ENCODE measurements at places on chromosomes 2 and 18.

DNA sequence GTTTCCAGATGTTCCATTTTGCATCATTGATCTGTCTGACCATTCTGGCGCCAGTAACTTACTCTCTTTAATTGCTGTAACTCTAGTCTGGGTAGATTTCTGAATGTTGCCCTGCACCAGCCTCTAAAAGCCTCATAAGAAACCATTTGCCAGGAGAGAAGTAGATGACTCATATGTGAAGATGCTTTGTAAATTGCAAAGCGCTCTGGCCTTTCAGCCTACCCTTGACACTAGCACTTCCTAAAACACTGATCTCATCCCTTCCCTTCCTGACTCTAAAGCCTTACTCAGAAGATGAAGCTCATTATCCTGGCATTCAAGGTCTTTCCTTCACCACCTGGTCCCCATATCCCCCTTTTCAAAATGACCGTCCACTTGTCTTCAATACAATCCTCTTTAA lies 193.2 kb upstream of the MEX3C start:
- no peak for DNase-seq

- DNase-seq: no peak
These were observed 300.0 kb upstream of the PIK3C3 start for GRCh38 chr18:41655074-41655473.

DNA sequence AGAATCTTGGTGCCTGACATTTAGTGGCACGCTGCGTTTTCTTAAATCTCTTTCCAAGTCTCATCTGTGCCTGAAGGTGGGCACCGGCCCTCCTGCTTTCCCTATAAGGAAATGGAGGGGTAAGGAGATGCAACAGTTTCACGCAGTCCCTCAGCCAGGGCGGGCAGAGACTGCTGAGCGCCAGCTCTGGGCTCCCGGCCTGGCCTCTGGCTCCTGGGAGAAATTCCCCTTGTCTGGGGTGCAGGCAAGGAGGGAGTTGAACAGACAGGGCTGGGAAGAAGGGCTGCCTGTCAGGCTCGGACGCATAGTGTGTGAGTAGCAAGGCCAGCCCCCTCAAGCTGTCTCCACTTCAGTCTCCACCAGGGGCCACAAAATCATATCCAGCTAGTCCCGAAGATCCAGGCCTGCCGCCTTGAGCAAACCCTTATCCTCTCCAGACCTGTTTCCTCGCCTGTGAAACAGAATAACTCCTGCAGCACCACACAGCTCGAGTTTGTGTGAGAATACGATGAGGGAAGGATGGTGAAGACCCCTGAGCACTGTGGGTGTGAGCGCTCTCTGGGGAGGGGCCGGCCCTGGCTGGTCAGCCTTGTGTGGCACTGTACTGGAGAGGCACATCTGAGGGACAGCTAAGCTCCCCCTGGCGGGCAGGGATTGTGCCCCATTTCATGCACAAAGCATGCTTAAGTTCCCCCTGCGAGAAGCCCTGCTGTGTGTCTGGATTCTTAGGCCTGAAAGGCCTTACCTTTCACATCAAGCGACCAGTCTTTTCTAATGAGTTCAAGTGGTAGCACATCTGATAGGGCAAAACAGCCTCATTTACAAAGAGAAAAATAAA lies 33.8 kb downstream of the SDC1 start:
- no peak for DNase-seq

GRCh38 chr18:22165603-22166068 lies 3.8 kb upstream of the GATA6 start:
- DNase-seq: no peak

DNA sequence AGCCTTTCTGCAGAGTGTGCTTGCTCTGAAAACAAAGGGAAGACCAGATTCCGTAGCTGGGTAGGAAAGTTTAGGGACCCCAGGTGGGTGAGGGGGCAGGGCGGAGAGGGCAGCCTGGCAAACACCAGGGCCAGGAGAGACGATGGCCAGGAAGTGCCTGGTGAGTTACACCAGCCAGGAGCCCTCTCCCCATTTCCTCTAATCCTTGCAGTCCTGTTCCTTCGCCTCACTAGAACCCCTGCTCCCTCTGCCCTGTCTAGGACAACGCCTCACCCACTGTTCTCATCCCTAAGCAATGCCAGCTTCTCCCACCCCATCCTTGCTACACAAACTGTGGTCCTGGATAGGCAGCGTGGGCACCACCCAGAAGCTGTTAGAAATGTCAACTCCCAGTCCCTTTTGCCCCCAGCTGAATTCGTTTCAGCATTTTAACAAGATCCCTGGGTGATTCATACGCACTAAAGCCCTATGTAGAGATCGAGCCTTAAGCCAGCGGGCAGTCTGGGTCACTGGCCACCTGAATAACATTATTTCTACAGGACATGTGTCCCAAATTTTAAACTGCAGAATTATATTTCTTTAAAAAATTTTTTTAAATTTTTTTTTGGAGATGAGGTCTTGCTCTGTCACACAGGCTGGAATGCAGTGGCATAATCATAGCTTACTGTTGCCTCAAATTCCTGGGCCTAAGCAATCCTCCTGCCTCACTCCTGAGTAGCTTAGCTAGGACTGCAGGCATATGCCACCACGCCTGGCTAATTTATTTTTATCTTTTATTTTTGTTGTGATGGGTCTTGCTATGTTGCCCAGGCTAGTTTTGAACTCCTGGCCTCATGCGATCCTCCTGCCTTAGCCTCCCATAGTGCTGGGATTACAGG lies 10.9 kb downstream of the WIPF1 start:
- no peak for DNase-seq

GRCh38 chr2:168712053-168712452 lies 90.4 kb upstream of the NOSTRIN start:
- no peak for DNase-seq

DNA sequence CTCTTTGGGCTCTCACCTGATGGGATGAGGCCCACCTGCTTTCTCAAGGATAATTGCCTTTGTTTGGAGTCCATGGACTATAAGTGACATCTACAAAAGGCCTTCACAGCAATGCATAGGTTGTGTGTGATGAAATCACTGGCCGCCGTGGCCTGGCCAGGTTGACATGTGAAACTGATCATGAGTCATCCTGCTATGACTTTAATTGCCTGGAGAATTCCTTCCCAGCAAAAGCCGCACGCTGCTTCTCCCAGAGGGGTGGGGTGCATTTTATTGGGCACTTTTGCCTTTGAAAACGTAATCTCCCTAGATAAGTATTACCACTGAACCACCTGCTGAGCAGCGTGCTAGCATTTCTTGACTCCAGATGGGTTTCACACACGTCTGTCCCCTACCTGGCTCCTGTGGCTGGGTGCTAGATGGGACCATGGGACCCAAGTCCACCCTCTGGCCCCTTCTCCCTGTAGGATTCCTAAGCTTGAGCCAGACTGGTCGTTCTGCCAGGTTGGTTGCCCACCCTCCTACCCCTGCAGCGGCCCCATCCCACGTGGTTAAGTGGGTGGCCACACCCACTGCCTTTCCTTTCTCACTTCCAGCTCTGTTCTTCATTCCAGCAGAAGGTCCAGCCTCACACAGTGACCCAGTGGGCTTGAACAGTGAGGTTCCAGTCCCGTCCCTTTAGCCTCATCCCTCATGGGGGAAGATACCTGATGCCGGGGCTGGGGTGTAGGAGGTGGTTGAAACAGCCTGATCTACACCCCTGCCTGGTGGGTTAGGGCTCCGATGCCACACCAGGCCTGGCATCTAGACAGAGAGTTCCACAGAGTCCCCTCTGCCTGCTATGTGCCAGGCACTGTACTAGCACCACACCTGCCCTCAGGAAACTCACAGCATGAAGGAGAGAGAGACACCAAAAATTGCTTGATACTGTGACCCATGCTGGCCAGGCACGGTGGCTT lies 89.6 kb downstream of the GBX2 start:
- no peak for DNase-seq

DNA sequence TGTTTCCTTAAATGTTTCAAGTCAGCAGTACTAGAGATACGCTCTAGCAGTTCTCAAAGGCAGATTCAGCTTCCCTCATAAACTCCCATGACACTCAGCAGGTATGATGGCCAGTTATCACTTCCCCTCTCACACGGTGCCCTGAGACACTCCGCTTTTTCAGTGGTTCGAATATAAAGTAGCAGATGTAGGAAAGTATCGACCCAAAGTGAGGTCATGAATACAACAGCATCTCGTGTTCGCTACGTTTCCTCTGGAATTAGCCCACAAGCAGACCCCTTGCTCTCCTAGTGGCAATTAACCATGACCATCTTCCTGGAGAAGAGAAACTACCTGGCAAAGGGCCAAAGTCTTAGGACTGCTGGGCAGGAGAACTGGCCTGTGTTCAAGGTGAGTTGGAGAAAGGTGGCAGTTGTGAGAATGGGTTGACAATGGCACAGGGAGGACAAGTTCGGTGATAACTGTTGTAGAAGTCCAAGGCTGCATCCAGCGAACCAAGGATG lies 9.3 kb upstream of the AGBL5 start:
- DNase-seq: no peak

GRCh38 chr2:216111122-216111521 lies 2.0 kb downstream of the XRCC5 start:
- no peak for DNase-seq

DNA sequence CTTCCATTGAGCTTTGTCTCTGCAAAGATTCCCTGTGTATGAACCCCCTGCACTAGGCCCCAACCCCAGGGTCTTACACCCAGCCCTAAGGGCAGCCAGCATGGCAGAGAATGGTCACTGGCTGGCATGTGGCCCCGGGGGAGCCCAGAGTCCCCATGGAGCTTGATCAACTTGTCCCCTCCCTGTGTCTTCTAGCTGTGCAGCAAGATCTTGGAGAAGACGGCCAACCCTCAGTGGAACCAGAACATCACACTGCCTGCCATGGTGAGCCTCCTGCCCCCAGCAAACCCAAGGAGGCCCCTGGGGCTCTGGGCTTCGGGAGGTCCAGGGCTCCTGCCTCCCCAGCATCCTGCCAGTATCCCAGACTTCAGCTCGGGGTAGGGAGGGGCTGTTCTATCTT lies 81.5 kb downstream of the DYSF start:
- no peak for DNase-seq

GRCh38 chr2:142734770-142735169 lies 142.7 kb upstream of the KYNU start:
- no peak for DNase-seq

DNA sequence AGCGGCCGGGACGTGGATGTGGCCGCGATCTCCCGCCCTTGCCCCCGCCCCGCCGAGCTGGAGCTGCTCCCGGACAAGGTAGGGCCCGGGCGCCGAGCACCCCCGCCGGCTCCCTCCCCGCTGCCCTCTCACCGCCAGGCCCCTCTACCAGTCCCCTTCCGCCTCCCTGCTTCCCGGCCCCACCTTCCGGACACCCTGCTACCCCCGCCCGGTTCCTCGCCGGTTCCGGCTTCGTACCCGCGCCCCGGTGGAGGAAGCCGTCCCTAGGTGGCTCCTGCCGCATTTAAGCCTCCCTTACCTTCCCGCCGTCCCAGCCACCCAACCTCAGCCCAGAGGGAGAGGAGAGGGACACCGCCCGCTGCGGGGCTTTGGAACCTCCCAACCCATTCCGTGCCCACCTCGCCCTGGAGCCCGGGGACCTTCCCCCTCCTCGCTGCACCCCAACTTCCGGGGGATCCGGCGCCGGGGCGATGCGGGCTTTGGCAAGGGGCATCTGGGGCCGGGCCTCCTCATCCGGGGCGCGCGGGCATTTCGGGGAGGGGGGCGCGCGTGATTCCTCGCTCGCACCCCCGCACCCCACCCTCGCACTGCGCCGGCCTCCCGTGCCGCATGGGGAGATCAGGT lies 475 bp downstream of the B3GNT2 start:
- peak; percentile 57 for DNase-seq

GRCh38 chr18:63299837-63300745 lies 19.5 kb downstream of the BCL2 start:
- DNase-seq: no peak

DNA sequence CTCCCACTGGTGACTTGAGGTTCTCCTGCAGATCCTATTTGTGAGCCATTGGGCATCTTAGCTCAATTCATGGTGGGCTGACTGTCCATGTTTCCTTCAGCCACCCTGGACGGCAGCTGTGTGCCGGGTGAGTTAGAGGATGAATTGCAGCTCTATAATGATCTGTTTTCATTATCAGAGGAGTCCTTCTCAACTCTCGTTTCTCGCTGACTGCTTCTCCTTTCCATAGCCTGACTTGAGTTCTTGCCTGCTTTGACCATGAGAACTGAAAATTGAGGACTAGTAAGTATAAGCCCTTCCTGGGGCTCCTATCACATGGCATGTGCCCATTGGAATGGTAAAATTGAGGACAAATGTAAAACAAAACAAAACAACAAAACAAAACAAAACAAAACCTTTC lies 121.8 kb downstream of the CDC42EP3 start:
- DNase-seq: no peak

GRCh38 chr2:181334158-181334826 lies 122.9 kb upstream of the ITGA4 start:
- DNase-seq: no peak

GRCh38 chr18:36527051-36527450 lies 229.5 kb downstream of the FHOD3 start:
- no peak for DNase-seq

DNA sequence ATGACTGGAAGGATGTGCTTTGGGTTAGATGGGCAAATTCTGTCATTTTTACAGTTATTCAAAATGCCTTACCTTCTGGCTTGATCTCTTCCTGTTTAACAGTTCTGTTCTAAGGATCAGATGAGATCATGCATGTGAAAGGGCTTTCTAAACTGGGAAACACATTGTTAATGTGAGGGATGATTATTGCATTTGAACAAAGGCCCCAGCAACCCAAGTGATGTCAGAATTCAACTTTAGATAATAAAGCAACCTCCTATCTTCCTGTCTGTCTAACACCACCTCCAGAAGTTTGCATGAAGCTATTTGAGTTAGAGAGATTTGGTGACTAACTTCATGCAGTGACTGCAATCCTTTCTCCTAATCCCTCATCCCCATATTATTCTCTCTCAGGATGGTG lies 77.8 kb upstream of the B3GNT2 start:
- no peak for DNase-seq

GRCh38 chr18:8140841-8141501 lies 468.3 kb upstream of the RAB12 start:
- no peak for DNase-seq

DNA sequence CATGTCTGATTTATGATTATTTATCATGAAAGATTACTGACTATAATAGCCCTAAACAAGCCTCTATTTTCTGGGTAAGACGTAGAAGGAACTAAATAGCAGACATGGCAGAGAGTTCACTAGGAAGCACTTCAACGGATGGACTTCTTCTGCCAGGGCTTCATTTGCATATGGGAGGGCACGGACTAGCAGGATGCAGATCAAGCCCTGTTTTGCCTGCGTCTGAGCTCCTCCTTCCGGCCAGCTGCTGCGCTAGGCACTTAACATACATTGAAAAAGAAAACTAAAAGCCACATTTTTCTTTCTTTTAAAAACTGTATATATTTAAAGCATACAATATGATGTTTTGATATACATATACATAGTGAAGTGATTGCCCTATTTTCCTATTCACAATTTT lies 340.0 kb upstream of the MEX3C start:
- no peak for DNase-seq
